Stimulated activated CD8-positive, alpha-beta memory T cell treated with anti-CD3 and anti-CD28 coated beads, Interleukin-4, amount 100 ng/mL, for 1 hour (primary cell): ENCODE measurements at places on chromosomes 12 and 14.
A peak's percentile ranks its signal among the peaks of the same experiment; 100 is the strongest.

- no peak for DNase-seq
These were observed 49.5 kb upstream of the GNPNAT1 start for GRCh38 chr14:52840877-52841276.

GRCh38 chr14:99676657-99677056 is 7.4 kb upstream of the CYP46A1 start:
- no peak for DNase-seq

- no peak for DNase-seq
These were observed 42.0 kb upstream of the BMAL2 start for GRCh38 chr12:27290501-27291168.

- no peak for DNase-seq
These were observed 48.2 kb downstream of the IQSEC3 start for GRCh38 chr12:114626-115211.

- peak; percentile 2 for DNase-seq
These were observed 723 bp downstream of the KIF21A start for GRCh38 chr12:39441963-39442830.

DNA sequence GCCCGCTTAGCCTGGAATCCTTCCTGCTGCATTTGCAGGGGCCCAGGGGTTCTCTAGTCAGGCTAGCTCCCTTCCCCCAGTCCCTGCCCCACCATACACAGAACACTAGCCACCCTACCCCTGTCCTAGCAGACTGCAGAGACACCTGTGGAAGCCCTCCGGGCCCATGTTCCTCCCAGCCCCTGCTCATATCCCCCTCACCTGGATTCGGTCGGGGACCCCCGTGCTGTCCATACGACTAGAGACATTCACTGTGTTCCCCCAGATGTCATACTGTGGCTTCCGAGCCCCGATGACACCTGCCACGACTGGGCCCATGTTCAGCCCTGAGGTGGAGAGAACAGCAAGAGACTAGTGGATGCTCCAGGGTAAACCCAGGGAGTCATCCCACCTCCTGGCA is 20.2 kb downstream of the ADCY6 start:
- DNase-seq: no peak

DNA sequence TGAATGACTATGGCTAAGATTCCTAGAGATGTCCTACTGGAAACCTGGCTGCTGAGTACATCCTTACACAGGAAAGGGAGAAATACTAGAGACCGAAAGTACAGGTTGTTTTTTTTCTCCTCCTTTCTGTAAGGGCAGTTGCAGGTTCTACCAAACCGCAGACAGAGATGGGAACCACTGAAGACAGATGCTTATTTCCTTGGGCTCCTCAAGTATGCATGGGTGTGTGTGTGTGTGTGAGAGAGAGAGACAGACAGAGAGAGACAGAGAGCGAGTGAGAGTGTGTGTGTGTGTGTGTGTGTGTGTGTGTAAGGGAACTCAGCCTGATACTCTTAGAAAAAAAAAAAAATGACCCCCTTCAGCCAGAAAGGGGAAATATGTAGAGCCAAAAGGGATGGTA is 42.5 kb downstream of the MAP4K5 start:
- DNase-seq: no peak

DNA sequence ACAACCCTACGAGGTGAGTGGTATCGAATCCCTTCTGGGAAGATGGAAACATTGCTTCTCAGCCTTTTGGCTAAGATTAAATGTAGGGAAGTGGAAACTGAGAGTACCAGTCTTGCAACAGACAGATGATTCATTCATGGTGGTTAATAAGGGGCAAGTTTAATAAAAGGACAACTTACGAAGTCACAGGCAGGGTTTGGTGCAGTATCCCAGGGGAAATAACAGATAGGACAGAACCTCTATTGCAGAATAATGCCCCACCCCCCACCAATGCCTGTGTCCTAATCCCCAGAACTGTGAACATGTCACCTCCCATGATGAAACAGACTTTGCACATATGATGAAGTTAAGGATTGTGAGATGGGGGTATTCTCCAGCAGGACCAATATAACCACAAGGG is 212.5 kb downstream of the TBX5 start:
- no peak for DNase-seq

- DNase-seq: no peak
These were observed at the start of gene ABCD2 for GRCh38 chr12:39619660-39620433. TSS of gene ABCD2 (minus strand) at chr12:39619803. CDS start at chr12:39619615, 188 bp downstream.
